Endothelial cell of umbilical vein (primary cell): ENCODE measurements at places on chromosomes 16 and 17. TPM values are rescaled to one million over a fixed set of nuclear protein-coding genes. Genes with fewer than 3 reads are reported as not detected.

DNA sequence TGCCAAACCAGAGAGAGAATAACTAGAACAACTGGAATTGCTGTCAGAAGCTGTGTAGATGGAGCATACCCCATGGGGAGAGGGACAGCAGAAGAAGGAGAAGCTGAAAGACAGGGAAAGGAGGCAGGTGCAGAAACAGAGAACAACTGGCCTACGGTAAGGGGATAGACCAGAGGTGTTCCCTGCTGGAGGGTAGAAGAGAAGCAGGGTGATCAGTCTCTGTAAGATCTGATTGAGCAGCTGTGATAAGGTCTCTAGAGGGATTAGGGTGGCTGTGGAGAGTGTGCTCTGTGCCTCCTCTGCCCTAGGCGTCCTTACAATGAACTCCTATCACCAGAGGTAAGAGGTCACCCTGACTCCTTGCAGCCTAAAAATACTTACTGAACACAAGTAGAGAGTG, 30.4 kb upstream of the HS3ST3B1 start:
- H3K27me3 ChIP-seq, result no peaks in the 10 kb centered on the region
- H3K36me3 ChIP-seq, result no peaks in the 10 kb centered on the region
- no peak overlapping the region for H3K27ac ChIP-seq
- no peak for DNase-seq

GRCh38 chr16:57469046-57469445, 6.6 kb downstream of the POLR2C start:
- DNase-seq, result no peak
- no peak overlapping the region for H3K27ac ChIP-seq
- peaks cover 5% of the 10 kb centered on the region for H3K4me1 ChIP-seq
- no peaks in the 10 kb centered on the region for H3K27me3 ChIP-seq
- H3K36me3 ChIP-seq, result peaks cover 13% of the 10 kb centered on the region
- no peak overlapping the region for H3K4me3 ChIP-seq

DNA sequence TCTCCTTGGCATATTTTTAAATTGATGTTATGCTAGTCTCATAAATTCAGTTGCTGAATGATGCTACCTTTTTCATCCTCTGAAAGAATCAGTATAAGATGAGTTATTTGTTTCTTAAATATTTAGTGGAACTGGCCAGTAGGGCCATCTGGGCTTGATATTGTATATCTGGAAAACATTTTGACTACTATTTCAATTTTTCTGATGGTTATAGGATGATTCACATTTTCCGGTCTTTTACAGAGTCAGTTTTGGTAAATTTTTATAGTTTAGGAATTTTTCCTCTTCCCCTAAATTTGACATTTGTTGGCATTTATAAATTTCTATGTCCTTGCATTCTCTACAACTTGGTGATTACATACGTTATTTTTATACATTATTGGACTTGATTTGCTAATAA, 296.3 kb upstream of the AXIN2 start:
- DNase-seq, result no peak
- no peaks in the 10 kb centered on the region for H3K36me3 ChIP-seq
- H3K4me1 ChIP-seq, result no peaks in the 10 kb centered on the region
- H3K27ac ChIP-seq, result no peak overlapping the region

GRCh38 chr17:45431531-45432404, 902 bp downstream of the ARHGAP27 start:
- no peaks in the 10 kb centered on the region for H3K27me3 ChIP-seq
- DNase-seq, result peak; percentile 54
- peak overlapping the region; percentile 68 for H3K4me3 ChIP-seq
- peaks cover 3% of the 10 kb centered on the region for H3K4me1 ChIP-seq
- H3K27ac ChIP-seq, result peak overlapping the region; percentile 39
- H3K36me3 ChIP-seq, result no peaks in the 10 kb centered on the region

DNA sequence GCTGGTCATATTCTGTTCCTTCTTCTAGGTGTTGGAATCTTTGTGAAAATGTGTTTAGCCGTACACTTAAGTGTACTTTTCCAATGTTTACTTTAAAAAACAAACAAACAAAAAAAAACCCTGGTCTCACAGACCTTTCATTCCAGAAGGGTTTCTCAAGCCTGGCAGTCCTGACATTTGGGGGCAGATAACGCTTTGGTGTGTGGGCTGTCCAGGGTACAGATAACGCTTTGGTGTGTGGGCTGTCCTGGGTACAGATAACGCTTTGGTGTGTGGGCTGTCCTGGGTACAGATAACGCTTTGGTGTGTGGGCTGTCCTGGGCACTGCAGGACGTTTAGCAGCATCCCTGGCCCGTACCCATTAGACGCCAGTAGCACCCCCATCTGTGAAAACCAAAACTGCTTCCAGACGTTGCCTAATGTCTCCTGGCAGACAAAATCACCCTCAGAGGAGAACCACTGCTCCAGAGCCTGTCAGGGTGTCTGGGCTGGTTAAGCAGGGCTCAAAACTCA, 15.2 kb upstream of the FLCN start:
- H3K4me3 ChIP-seq, result no peak overlapping the region
- no peaks in the 10 kb centered on the region for H3K27me3 ChIP-seq
- peaks cover 12% of the 10 kb centered on the region for H3K36me3 ChIP-seq
- no peak overlapping the region for H3K27ac ChIP-seq

DNA sequence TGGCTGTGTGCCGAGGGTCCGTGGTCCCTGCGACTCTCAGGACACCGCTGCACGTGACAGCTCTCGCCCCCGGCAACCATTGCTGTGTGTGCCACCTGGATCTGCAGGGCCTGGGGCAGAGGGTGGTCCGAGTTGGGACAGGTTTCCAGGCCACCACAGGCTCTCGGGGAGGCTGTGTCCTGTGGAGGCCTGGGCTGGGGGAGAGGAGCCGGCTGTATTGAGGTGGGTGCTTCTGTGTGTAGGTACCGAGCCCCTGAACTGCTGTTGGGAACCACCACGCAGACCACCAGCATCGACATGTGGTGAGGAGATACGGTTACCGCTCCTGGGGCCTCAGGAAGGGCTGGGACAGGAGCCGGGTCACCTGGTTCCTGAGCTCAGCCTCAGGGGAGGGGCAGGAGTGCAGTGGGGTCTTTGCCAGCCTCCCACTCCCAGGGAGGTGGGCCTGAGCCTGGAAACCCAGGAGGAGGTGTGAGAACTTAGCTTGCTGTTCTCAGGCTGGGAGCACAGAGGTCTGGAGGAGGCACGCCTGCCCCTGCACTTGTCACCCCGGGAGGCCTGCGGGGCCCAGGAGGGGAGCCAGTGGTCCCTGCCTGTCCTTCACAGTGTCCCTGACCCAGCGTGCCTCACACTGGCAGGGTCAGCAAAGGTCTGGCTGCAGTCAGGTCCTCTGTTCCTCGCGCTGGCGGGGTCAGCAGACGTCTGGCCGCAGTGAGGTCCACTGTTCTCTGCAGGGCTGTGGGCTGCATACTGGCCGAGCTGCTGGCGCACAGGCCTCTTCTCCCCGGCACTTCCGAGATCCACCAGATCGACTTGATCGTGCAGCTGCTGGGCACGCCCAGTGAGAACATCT, 7.3 kb downstream of the SPATA2L start:
- no peaks in the 10 kb centered on the region for H3K4me1 ChIP-seq
- H3K27ac ChIP-seq, result no peak overlapping the region
- no peaks in the 10 kb centered on the region for H3K27me3 ChIP-seq
- H3K4me3 ChIP-seq, result no peak overlapping the region
- no peak for DNase-seq
- H3K36me3 ChIP-seq, result peaks cover under 1% of the 10 kb centered on the region

GRCh38 chr16:82829301-82829700, 202.5 kb downstream of the CDH13 start:
- no peaks in the 10 kb centered on the region for H3K4me1 ChIP-seq
- H3K4me3 ChIP-seq, result no peak overlapping the region
- H3K27me3 ChIP-seq, result no peaks in the 10 kb centered on the region
- DNase-seq, result no peak
- no peaks in the 10 kb centered on the region for H3K36me3 ChIP-seq

- H3K36me3 ChIP-seq, result no peaks in the 10 kb centered on the region
- H3K4me3 ChIP-seq, result no peak overlapping the region
- peaks cover 5% of the 10 kb centered on the region for H3K27me3 ChIP-seq
- no peak overlapping the region for H3K27ac ChIP-seq
Observed at GRCh38 chr17:8776881-8777280, 18.5 kb upstream of the SPDYE4 start.

- H3K36me3 ChIP-seq, result no peaks in the 10 kb centered on the region
- no peak overlapping the region for H3K27ac ChIP-seq
- DNase-seq, result peak; percentile 2
Observed at GRCh38 chr16:48053418-48053745, 102.4 kb downstream of the ABCC12 start.

LHX1 gene
- total RNA-seq, result not detected in 2 replicates

- H3K36me3 ChIP-seq, result no peaks in the 10 kb centered on the region
- DNase-seq, result peak; percentile 47
- peak overlapping the region; percentile 23 for H3K27ac ChIP-seq
- no peak overlapping the region for H3K4me3 ChIP-seq
- no peaks in the 10 kb centered on the region for H3K27me3 ChIP-seq
Observed at GRCh38 chr17:67431249-67432015, 54.4 kb downstream of the PITPNC1 start.

DNA sequence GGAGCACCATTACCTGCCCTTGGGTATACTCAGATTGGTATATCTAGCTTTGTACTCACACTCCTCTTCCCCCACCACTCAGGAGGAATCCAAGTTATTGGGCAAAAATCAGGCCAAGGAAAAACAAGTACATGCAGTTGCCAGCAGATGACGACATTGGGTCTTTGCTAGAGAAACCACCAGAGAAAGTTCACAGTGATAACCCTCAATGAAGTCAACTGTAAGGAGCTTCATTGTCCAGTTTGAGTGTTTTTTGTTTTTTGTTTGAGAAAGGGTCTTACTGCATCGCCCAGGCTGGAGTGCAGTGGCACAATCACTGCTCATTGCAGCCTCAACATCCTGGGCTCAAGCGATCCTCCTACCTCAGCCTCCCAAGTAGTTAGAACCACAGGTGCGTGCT, 34.6 kb upstream of the TOX3 start:
- no peaks in the 10 kb centered on the region for H3K36me3 ChIP-seq
- no peaks in the 10 kb centered on the region for H3K4me1 ChIP-seq
- H3K27me3 ChIP-seq, result no peaks in the 10 kb centered on the region
- H3K27ac ChIP-seq, result no peak overlapping the region
- no peak for DNase-seq

GRCh38 chr16:14202697-14203096, 131.6 kb downstream of the MRTFB start:
- peak; percentile 85 for DNase-seq
- H3K4me3 ChIP-seq, result no peak overlapping the region
- H3K27me3 ChIP-seq, result no peaks in the 10 kb centered on the region

GRCh38 chr16:89331371-89332109, 114.0 kb downstream of the ZNF778 start:
- H3K36me3 ChIP-seq, result no peaks in the 10 kb centered on the region
- DNase-seq, result no peak
- H3K27ac ChIP-seq, result no peak overlapping the region

- H3K4me3 ChIP-seq, result no peak overlapping the region
- no peak for DNase-seq
- no peaks in the 10 kb centered on the region for H3K4me1 ChIP-seq
Observed at GRCh38 chr17:417691-418420, 65.2 kb upstream of the RPH3AL start.

MAZ gene
- 311 TPM in 2 replicates for total RNA-seq

LGALS9C gene
- not detected in 2 replicates for total RNA-seq

DNA sequence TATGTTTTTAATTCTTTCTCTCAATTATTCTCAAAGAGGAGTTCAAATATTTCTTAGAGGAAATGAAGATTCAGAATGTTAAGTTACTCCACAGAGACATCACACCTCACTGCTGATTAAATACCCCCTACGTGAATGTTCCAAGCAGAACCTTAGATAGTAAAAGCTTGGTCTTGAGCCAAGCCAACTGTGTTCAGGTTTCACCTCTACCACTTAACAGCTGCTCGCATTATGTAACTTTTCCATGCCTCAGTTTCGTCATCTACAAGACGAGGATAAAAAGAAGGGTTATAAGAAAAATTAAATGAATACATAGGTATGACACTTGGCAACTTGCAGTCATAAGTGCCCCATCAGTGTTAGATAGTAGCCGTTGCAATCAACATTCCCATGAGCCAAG, 356.2 kb downstream of the RBFOX1 start:
- no peaks in the 10 kb centered on the region for H3K36me3 ChIP-seq
- no peaks in the 10 kb centered on the region for H3K27me3 ChIP-seq
- DNase-seq, result no peak

PRAC2 gene
- total RNA-seq, result not detected in 2 replicates

DNA sequence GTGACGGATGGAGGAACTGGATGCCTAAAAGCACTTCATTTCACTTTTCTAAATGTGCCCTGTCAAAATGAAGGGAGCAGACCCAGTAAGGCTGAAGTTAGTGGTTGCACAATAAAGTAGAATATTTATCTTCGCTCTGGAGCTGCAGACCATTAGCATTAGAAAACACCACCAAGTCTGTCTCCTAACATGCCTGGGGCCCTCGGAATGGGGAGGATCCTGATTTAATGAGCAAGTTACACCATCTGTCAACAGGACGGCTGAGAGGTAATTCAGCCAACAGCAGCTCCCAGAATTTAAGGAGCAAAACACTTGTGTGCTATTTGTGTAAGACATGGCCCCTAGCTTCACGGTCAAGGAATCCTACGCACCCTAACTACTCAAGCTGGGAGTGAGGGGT, 22.3 kb downstream of the CA10 start:
- no peak overlapping the region for H3K4me3 ChIP-seq
- H3K4me1 ChIP-seq, result no peaks in the 10 kb centered on the region

DNA sequence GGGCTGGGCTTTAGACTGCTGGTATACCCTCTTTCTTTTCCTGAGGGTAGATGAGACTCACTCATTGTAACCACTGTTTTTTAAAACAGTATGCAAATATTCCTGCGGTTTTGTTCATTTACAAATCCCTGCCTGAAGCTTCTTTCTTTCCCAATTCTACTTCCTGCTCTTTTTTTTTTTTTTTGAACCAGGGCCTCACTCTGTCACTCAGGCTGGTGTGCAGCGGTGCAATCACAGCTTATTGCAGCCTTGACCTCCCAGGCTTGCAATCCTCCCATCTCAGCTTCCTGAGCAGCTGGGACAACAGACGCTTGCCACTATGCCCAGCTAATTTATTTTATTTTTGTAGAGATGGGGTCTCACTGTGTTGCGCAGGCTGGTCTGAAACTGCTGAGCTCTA, 8.0 kb upstream of the SULT1A1 start:
- no peak overlapping the region for H3K27ac ChIP-seq
- no peak overlapping the region for H3K4me3 ChIP-seq
- H3K4me1 ChIP-seq, result no peaks in the 10 kb centered on the region
- peaks cover 1% of the 10 kb centered on the region for H3K27me3 ChIP-seq
- DNase-seq, result no peak
